ENCODE measurements at places on chromosomes 2 and 18.

DNA sequence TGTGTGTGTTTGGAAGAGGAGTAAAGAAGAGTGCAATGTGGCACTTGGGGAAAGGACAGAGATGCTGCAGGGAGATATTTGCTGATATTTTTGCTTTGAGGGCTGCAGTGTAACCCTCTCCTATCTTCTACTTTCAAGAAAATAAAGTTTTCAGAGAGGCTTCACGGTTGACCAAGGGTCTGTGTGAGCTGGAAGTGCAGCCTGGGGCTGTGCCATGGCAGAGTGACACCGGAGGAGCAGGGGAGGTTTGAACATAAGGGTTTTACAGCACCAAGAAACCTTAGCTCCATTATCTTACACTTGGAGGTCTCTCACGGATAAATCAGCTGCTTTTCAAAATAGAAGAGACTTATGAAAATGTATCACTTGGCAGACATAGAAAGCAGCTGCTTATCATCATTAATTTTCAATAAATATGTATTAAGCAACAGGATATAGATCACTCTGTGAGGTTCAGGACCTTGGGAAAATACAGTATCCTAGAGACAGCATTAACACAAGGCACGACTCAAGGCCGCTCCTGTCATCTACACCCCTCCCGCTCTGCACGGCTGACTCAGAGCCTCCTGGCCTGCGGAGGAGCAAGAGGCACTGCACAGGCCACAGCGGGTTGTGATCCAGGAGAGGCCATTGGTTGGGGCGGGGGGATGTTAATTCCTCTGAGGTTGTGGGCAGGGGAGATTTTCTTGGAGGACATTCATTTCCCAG is 127.8 kb downstream of the COPS8 start:
- no peak for DNase-seq

- DNase-seq, result no peak
Observed at GRCh38 chr2:68009526-68009925, 53.3 kb downstream of the C1D start.

DNA sequence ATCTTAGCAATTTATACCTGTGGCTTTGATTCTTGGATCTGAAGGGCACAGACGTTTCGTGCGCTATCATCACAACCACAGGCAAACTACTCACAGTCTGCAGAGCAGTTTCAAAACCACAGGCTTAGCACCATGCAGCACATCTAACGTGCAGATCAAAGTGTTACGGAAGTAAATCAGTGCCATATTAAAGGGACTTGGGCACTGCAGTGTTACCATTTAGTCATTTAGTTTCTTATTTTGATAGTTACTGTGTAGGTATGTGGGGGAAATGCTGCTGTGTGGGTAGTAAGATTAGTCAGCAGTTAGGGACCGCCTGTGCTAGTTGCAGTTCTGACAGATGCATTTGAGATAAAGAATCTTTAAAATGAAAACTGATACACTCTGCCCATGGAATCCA is 384.0 kb downstream of the NBAS start:
- DNase-seq, result peak; percentile 36

- no peak for DNase-seq
Observed at GRCh38 chr18:61587865-61588264, 254.6 kb downstream of the CDH20 start.

DNA sequence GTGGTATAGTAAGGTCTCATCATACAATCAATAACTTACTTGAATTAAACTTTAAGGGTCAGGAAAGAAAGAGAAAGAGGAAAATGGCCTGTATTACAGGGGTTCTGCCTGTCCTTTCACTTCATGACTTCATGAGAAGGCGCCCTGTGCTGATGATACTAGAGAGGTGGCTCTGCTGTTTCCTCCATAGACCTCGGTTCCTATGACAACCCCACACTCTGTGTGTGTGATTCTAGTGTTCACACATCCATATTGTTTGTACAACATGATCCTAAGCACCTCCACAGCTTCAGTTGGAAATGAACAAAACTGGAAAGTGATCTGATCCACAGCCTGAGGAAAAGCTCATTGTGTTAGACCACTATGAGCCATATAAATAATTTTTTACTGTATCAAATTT is 7.0 kb upstream of the REEP1 start:
- DNase-seq, result no peak

GRCh38 chr2:150486539-150487484 is 655 bp downstream of the RND3 start:
- DNase-seq, result no peak

GRCh38 chr2:227884511-227884947 is 13.1 kb downstream of the DAW1 start:
- peak; percentile 17 for DNase-seq

DNA sequence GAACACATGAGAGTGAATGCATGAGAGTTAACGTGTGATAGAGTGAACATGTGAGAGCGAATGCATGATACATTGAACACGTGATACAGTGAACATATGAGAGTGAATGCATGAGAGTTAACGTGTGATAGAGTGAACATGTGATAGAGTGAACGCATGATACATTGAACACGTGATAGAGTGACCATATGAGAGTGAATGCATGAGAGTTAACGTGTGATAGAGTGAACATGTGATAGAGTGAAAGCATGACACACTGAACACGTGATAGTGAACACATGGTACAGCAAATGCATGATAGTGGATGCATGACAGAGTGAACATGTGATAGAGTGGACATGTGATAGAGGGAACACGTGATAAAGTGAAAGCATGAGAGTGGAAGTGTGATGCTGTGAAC is 517.9 kb downstream of the EIPR1 start:
- DNase-seq, result no peak

DNA sequence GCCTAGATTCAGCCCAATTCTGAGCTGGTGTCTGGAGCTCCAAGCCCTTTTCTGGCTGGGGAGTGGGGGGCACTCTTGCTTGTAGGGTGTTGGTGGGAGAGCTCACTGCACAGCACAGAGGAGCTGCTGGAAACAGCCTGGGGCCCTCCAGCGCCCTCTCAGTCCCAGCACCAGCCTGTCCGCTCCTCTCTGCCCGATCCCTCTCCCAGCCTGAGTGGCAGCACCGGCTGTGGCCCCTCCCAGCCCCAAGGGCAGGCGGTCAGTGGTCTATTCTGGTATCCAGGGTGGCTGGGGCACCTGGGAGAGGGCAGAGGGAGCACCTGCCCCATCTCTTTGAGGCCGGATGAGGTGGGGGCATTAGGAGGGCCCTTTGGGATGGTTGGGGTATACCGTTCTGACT is 13.2 kb upstream of the DES start:
- DNase-seq, result no peak

- DNase-seq, result no peak
Observed at GRCh38 chr2:15652801-15653200, 61.1 kb downstream of the DDX1 start.

- DNase-seq, result no peak
Observed at GRCh38 chr2:225998116-225998515, 598.6 kb downstream of the NYAP2 start.

DNA sequence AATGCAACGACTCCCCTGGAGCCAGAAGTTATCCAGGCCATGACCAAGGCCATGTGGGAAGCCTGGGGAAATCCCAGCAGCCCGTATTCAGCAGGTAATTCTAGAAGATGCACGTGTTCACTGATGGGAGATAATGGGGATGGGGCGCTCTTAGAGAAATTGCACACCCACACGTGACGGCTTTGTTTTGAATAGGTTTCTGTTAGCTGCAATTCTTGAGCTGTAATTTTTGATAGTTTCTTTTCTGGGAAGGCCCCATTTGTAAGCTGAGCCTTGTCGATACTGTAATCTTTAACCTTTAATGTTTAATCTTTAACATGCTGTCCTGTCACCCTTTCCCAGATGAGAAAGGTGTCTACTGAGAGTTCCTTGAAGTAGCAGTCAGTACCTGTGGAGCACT is 3.6 kb downstream of the SCLY start:
- DNase-seq, result no peak

DNA sequence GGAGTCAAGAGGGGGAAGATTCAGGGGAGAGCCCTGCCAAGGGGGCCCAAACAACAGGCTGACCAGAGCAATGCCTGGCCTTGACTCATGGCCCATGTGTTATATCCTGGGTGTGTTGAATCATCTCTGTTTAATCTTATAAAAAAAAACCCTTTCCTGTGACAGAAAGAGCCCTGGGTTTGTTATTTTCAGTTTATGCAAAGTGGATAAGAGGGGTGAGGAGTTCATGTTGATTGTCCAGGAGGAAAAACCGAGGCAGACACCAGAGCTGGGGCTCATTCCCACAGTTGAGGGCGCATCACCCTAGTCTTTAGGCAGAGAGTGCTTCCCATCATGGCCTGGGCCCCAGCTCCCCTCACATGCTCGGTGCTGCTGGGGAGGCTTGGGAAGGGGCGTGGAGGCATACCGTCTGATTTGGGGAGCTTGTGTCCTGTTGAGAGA is 30.9 kb upstream of the IL37 start:
- DNase-seq, result no peak

GRCh38 chr2:174984561-174984960 is 20.6 kb downstream of the CHN1 start:
- no peak for DNase-seq

- no peak for DNase-seq
Observed at GRCh38 chr2:84121-84520, 37.8 kb upstream of the FAM110C start.

DNA sequence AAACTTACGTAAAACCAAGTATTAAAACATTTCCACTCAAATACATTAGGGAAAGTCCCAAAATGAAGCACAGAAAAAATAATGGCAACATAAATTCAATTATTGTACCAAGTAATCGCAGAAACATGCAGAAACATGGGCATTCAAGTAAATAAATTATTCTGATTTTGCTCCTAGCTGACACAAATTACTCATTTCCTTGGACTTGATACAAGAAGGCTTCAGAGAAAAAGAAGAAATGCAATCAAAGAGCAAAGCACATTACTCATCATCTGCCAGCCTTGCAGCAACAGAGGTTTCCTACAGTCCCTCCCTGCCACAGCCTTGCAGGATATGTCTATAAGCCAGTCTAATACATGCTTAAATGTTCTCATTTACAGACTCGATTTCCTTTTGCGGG is 439.8 kb upstream of the LYPD1 start:
- no peak for DNase-seq

Data from stimulated activated CD4-positive, alpha-beta T cell treated with anti-CD3 and anti-CD28 coated beads, Interleukin-4, amount 100 ng/mL, for 4 hours (primary cell).